ENCODE measurements at places on chromosomes 3 and 15.

- DNase-seq, result no peak
Observed at GRCh38 chr15:44882499-44882968, 74.0 kb upstream of the TERB2 start.

DNA sequence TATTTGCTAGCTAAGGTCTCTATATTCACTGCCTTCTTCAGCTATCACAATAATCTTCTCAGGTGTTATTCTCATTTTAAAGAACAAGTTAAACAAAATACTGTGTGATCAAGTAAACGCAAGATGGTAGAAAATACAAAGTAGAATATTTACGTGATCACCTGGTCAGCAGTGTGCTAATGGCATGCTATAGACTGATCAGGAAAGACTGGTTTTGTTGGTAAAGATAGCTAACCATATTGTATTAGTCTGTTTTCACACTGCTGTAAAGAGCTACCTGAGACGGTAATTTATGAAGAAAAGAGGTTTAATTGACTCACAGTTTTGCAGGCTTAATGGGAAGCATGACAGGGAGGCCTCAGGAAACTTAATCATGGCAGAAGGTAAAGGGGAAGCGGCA is 50.4 kb downstream of the ZBTB38 start:
- no peak for DNase-seq

DNA sequence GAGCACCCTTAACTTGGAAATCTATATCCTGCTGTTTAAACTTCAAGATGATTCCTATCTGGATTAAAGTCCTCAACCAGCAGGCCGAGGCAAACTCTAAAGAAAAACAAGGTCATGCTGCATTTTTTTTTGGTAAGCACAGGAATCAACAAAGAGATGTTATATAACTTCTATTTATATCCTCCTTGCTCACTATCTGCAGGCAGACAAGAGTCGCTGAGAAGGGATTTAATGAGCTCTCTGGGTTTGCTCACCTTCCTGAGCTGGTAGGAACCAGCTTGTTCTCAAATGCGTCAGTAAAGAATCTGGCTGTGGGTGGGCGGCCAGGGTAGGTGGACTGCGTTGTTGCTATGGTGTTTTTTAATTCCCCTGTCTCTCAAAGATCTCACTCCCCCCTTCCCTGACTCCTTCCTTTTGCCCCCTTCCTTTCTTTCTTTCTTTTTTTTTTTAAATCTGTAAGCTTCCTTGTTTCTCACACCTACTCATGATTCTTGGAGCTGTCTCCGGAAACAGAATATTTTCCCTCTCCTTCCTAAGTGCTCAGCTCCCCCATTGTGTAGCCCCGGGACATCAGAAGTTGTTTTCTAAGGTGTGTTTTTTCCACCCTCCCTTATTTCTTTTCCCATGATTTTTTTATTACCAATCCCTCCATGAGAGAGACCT is 228.8 kb upstream of the BHLHE40 start:
- DNase-seq, result peak; percentile 32

- no peak for DNase-seq
Observed at GRCh38 chr3:183775781-183776180, 49.6 kb downstream of the MAP6D1 start.

DNA sequence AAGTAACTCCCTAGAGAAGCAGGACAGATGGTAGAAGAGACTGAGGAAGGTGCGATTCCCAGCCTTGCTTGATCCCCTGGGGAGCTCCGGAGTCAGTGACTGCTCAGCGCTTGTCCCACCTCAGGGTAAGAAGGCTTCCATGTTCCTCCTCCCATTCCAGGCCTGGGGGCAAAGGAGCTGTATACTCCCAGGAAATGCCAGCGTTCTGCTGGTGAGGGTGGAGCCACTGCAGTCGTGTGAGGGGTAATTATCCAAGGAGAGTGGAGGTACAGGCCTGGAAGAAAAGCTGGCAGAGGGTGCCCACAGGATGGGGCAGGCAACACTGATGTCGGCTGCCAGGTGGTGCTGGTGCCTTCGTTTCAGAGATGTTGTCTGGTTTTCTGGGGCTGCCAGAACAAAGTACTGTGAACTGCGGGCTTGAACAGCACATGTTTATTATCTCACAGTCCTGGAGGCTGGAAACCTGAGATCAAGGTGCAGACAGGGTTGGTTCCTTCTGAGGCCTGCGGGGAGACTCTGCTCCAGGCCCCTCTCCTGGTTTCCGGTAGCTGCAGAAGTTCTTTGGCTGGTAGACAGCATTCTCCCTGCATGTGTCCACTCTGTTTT is 12.1 kb upstream of the APBA2 start:
- no peak for DNase-seq

- no peak for DNase-seq
Observed at GRCh38 chr3:45937206-45938042, 5.8 kb upstream of the CXCR6 start.

- no peak for DNase-seq
Observed at GRCh38 chr15:78102741-78103140, 10.4 kb downstream of the SH2D7 start.

GRCh38 chr3:132995971-132996370 is 42.2 kb upstream of the TMEM108 start:
- no peak for DNase-seq
